SK-N-SH (cell line): ENCODE measurements at places on chromosomes 3 and 15. TPM values are rescaled to one million over a fixed set of nuclear protein-coding genes. Genes with fewer than 3 reads are reported as not detected.

Gene TERC
- polyA plus RNA-seq = 0.32 and 0.64 TPM in 2 replicates

GRCh38 chr3:188646592-188646991 is 492.6 kb downstream of the LPP start:
- no peaks in the 10 kb centered on the region for H3K36me3 ChIP-seq
- no peak for DNase-seq
- H3K27ac ChIP-seq = no peak overlapping the region

GRCh38 chr15:99140590-99140989 is 35.7 kb downstream of the SYNM start:
- no peak overlapping the region for H3K27ac ChIP-seq
- no peaks in the 10 kb centered on the region for H3K4me1 ChIP-seq
- no peak overlapping the region for H3K4me3 ChIP-seq
- no peaks in the 10 kb centered on the region for H3K27me3 ChIP-seq
- DNase-seq = no peak

DNA sequence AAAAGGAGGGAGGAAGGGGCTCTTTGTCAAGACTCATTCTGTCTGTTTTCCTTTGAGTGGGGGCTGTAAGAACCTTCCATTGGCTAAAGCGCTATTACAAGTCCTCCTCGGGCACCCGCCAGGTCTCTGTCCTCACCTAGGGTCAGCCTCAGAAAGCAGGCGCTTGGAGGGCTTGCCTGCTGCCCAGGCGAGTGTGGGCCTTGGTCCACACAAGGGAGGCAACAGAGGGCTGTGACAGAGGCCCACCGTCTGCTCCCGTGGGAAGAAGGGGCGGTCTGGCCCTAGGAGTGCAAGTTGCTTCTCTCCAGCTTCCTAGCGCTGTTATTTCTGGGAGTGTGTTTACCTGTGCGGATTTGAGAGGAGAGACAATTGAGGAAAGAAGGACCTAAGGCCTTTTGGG is 24.0 kb upstream of the EHD4 start:
- no peak overlapping the region for H3K4me3 ChIP-seq
- H3K4me1 ChIP-seq = no peaks in the 10 kb centered on the region
- H3K27me3 ChIP-seq = peaks cover 3% of the 10 kb centered on the region
- DNase-seq = no peak
